ENCODE measurements at places on chromosomes 12 and 14. TPM values are rescaled to one million over a fixed set of nuclear protein-coding genes. Genes with fewer than 3 reads are reported as not detected.

- DNase-seq = no peak
Observed at GRCh38 chr12:125329239-125330102, 264.2 kb downstream of the AACS start.

DNA sequence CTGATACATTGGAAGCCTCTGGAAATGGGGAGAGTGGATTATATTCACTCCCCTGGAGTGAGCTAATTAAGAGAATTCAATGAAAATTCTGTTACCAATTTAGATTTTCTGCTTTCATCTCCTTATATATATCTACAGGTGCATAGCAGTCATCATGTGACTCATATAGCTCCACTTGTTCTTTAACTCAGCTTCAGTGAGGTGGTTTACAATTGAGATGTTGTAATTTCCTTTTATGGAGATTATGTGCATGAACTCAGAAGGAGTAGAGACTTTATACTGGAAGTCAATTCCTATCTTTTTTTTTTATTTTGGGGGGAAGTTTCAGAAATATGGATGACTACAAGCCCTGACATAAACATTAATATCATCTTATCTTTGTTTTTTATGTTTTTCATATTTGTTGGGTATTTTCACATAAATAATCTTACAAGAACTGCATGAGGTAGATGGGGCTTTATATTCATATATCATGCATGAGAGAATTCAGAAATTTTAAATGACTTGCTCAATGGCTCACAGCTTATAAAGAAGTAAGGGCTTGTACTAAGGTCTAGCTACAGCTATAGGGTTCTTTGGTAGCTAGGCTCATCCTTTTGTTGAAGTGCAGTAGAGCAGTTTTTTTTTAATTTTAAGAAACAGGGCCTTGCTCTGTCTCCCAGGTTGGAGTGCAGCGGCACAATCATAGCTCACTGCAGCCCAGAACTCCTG lies 92.3 kb upstream of the SCAF11 start:
- no peak for DNase-seq

The DENND5B gene
- total RNA-seq = 5.5 TPM

DNA sequence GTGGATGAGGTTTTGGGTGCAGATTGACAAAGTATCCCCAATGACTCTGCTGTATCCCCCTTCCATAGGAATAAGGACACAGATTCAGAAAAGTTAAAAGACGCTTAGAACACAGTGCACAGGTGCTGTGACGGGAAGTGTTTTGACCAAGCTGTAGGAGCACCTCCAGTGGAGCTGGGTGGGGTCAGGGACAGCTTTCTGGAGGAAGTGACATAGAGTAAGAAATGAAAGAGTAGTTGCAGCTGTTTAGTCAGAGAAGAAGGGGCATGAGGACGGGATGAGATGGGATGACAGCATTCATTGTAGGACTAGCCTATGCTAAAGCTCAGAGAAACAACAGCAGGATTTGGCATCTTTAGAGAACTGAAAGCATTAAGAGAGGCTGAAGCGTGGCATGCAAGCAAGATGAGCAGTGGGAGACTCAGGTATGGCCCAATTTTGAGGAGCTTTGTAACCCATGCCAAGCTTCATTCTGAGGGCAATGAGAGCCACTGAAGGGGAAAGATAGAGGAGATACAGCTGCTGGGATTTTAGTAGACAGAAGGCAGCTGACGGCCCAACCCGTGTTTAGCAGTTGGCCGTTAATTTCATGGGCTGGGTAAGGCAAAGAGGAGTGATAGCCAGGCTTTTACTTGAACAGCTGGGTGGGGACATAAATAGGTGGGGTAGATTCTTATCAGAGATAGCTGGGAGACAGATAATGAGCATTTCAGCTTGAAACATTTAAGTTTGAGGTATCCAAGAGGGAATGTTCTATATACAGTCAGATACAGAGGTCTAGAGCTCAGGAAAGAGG lies 131.8 kb upstream of the KRAS start:
- DNase-seq = peak; percentile 29

DNA sequence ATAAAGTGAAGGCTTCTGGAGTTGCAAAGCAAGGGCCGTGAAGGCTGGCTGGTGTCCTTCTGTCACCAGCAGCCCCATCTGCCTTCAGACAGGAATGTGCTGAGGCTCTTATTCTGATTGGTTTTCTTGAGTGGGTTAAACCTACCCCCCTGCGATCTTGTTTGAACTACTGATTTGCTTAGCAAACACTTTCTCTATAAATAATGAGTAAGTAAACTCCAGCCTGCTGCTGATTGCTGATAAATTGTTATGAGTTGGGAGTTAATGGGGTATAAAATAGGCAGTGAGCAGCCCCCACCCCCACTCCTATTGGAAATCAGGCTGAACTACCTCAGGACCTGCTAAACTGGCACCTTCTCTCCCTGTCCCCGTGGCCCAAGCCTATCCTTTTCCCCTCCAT lies 146.1 kb upstream of the NOS1 start:
- DNase-seq = no peak

DNA sequence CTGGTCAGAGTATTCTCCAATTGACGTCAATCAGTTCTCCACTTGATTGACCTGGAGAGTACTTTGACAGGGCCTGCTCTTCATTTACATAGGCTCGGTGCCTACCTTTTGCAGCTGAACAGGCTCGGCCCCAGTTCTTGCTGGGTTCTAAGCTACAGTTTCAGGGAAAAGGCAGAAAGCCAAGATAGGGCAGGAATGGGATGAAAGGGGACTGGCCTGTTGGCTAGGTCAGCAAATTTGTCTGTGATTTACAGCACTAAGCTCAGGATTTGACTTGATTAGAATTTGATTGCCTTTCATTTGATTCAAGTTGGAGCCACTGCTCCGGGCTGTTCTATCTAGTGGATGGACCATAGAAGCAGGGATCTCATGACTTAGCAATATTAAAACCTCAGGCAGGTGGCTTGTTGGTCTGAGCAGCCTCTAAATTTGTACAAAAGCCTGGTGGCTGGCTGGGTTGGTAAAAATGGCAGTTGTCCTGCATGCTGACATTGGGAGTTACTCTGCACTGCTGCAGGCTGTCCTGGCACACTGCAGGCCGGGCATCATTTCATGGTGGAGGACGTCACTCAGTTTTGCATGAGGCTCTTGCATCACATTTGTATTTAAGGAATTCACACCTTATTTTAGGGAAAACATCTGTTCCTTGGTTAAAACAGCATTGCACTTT lies 71.8 kb downstream of the BICD1 start:
- no peak for DNase-seq

DNA sequence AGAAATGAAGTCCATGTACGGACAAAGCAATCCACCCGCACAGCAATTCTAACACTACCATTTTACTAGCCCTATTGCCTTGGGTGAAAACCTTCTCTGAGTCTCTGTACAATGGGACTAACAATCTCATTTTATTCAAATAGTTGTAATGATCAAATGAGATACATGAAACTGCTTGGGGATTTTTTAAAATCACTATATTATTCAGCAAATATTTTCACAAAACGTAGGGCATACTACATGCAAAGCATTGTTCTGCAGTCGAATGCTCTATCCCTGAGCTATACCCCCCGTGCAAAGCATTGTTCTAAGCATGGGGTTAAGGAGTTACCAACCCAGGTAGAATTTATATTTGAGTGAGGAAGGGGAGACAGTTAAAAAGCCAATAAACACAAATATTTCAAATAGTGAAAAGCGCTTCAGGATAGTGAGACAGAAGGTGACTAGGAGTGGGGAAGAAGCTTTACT lies 554 bp upstream of the ATF7 start:
- DNase-seq = no peak

GRCh38 chr12:120134307-120134980 lies 17.9 kb upstream of the RAB35 start:
- no peak for DNase-seq

The CARMIL3 gene
- 0.37 TPM for total RNA-seq

DNA sequence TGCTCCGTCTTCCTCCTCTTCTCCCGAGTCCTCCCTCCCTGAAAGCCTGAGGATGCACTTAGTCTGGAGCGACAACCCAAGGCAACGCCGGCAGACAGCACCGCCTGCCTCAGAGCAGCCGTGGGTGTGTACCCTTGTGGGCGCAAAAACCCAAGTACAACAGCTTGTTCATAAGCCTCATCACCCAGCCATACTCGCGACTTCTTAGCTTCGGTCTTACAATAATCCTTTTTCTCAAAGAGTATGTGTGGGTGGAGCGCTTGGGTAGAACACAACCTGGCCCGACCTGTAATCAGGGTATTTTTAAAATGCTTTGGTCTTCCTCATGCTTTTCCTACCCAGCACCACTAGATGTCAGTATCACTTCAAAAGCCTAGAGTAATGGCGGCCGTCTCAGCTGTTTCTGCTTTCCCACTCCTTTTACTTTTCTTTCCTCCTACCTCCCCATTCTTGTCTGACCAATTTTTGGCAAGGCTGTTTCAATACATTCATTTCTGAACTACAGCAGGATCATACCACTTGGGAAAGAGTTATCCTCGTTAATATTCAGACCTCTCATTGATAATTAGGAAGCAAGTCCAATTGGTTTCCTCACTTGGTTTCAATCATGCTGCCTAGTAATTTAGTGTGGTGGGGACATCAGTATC lies 198.9 kb downstream of the EPS8 start:
- peak; percentile 83 for DNase-seq

- DNase-seq = no peak
Observed at GRCh38 chr14:30193845-30194501, 266.3 kb upstream of the PRKD1 start.

DNA sequence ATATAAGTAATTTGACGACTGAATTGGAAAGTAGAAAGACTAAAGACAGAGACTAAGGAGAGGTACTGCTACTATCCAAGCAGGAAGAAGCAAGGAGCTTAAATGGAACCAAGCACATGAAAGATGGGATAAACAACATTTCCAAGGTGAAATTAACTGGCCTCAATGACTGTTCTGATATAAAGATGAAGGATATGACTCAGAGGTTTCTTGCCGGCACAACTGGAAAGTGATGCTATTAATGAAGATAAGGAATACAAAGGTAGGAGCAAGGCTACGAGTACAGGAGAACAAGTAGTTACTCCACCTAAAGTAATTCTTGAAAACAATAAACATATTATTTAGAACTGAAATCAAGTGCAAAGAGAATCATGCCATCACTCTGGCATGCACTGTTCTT lies 6.4 kb downstream of the SNX6 start:
- no peak for DNase-seq

DNA sequence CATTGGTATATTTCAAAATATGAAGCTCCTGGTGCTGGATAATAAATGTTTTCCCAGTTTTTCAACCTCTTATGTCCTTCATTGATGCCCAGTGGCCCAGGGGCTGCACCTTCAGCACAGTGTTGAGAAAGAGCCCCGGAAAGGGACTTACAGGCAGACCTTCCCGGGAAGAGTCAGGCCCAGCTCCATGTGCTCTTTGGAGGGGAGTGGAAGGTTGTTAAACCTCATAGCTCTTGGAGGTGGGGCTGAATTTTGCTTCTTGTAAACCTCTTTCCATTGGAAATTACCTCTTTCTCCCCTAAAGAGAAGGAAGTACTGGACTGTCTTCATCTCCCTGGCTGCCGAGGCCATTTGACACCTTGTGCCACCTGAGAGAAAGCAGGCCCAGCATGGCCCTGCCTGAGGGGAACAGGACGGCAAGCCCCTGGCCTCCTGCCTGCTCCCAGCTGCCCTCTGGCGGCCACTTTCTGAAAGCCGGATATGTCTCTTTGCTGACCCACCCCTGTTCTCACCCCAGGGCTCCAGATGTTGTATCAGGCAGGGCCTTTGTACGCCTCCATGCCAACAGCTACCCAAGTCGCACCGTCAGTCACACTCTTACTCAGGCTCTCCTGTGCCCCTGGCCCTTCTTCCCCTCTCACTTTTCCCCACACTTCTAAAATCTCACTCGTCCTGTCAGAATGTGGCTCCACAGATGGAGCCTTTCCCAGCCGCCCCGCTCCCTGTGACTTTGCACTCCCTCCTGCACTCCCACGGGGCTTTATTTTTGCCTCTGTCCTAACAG lies 43.0 kb downstream of the EVL start:
- peak; percentile 85 for DNase-seq

DNA sequence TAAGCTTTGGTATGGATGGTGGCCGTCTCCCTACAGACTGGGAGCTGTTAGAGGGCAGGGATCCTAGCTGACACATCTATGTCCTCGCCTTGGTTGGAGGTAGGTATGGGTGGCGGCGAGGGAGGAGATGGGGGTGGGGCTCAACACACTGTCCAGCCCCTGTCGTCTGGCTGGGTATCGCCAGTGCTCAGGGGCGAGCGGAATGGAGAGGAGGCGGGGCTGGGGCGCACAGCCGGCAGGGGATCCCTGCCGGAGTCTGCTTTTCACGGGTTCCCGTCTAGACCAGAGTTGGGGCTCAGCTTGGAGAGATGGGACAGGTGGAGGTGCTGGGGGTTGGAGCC lies 16.1 kb downstream of the TAMALIN start:
- no peak for DNase-seq

The E2F7 gene
- 0.77 TPM for total RNA-seq

GRCh38 chr12:83346333-83346732 lies 659.6 kb downstream of the TMTC2 start:
- DNase-seq = no peak

- no peak for DNase-seq
Observed at GRCh38 chr12:124805050-124805449, 58.6 kb downstream of the SCARB1 start.

DNA sequence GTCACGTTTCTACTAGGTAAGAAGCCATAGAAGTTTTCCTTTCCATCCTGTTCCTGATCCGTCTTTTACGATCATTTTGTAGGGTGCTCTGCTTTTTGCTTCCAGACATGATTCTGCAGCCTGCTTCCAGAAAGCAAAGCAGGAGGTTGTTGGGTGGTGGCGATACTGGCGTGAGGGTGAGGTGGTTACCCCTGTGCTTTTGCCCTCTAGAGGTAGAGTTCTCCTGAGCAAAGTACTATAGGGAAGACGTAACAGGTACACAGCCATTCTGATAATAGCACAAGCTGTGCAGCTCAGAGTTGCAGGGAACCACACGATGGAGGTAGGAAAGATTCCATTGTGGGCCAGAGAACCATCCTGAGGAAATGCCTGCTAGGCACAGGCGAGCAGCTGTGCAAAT lies 186.0 kb downstream of the PAH start:
- DNase-seq = no peak

DNA sequence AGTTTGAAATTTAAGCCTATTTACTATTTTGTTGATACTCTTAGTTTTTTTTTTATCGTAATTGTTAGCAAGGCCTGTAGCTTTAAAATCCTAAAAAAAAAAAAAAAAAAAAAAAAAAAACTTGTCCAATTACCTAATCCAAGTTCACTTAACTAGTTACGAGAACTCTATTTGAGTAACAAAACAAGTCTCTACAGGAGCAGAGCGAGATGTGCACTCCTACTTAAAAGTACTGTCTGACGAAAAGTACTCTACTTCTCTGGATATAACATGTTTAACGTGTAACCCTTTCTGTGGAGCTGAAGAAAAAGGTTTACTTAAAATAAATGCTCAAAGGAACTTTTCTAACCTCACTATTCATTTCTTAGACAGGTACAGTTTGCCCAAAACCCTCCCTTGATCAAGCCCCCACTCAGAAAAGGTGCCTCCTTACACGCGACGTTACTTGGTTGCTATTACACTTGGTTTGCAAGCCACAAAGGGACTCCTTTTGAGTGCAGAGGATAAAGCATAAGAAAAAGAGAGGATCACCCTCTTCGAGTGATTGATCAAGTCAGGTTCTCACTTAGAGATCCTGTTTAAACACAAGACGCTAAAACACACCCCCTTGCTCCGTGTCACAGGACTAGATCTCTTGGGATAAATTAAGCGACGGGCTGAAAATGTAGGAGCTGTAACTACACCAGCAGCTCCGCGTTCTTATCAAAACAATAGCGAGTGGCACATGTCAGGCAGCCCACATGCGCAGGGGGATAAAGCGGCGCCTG lies 2.2 kb downstream of the BAZ1A start:
- no peak for DNase-seq

The CLEC7A gene
- 50.8 TPM for total RNA-seq

GRCh38 chr12:127560041-127560478 lies 706.9 kb upstream of the TMEM132C start:
- no peak for DNase-seq

The SLCO1B1 gene
- total RNA-seq = not detected

The NEK9 gene
- 74.1 TPM for total RNA-seq

Data from lung (tissue), 17 donors.